Activated T-cell treated with anti-CD3 and anti-CD28 coated beads, Interleukin-2, amount 50 U/mL, for 1 hour (primary cell): ENCODE measurements at places on chromosomes 13 and 19.

- no peak for DNase-seq
These were observed 7.8 kb downstream of the SMARCA4 start for GRCh38 chr19:10968527-10969135.

DNA sequence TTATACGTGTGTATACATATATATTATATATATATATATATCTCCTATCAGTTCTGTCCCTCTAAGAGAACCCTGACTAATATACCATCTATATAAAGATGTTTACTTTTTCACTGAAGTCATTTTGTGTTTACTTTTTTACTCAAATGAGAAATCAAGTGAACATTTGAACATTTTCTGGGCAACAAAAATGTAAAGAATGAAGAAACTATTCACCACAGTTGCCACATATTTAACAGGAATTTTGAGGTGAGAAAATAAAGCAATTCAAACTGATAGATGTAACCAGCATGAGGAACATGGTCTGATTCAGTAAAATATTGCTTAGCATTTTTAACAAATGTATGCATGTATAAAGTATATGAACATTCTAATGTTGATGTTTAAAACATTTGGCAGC is 299.2 kb upstream of the KLHL1 start:
- DNase-seq, result no peak

- DNase-seq, result no peak
These were observed 46.3 kb downstream of the C13orf42 start for GRCh38 chr13:51064753-51065152.

GRCh38 chr19:13850910-13851733 is 25.8 kb upstream of the NANOS3 start:
- DNase-seq, result peak; percentile 80

DNA sequence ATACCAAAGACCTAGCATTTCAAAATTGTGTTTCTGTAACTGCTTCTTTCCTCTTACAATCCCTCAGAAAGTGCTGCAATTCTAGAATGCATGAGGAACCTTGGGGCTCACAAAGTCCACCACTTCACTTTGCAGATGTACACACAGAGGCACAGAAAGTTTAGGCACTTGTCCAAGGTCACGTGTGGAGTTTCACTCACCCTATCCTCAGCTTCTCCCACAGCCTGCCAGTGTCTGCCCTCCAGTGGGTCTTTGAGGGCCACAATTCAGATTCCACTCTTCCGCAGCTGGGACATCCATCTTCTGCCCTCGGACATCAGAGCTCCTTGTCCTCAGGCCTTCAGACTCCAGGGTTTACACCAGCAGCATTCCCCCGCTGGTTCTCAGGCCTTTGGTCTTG is 210.5 kb upstream of the SERP2 start:
- DNase-seq, result no peak

- no peak for DNase-seq
These were observed 2.2 kb downstream of the TJP3 start for GRCh38 chr19:3710265-3710812.

- DNase-seq, result no peak
These were observed 79.2 kb upstream of the POMP start for GRCh38 chr13:28579736-28580135.

DNA sequence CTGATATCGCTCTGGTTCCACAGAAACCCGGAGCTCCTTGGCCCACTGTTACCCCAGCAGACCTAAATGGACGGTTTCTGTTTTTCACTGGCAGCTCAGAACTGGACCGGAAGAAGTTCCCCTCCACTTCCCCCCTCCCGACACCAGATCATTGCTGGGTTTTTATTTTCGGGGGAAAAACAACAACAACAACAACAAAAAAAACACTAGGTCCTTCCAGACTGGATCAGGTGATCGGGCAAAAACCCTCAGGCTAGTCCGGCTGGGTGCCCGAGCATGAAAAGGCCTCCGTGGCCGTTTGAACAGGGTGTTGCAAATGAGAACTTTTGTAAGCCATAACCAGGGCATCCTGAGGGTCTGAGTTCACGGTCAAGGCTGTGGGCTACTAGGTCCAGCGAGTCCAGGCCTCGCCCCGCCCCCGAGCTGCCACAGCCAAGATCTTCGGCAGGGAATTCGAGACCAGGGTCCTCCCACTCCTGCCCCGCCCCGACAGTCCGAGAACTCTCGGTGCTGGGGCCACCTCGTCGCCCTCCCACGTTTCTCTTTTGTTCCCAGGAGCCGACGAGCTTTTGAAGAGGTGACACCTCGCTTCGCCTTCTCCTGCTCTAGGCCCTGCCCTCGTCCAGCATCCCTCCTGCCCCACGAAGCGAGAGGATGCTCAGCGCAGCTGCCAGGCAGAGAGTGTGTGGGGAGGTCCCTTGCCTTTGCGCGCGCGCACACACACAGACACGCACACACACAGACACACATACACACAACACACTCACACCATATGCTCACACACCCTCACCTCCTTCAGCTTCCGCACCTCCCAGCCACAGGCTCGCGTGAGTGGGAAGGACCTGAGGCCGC is 8.8 kb downstream of the ZIC2 start:
- DNase-seq, result peak; percentile 27

DNA sequence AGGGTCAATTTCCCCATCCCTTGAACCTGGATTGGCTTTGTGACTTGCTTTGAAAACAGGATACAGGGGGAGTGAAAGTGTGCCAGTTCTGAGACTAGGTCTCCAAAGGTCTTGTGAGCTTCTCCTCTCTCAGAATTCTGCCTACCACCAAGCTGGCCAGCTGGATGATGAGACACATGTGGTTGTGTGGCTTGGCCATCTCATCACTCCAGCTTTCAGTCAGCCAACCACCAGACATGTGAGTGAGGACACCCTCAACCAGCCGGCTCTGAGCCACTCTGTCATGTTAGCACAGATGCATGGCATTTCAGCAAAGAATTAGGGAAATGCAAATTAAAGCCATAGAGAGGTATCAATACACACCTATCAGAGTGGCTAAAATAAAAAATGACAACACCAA is 29.5 kb downstream of the ENOX1 start:
- no peak for DNase-seq

- DNase-seq, result peak; percentile 45
These were observed at the start of gene BRSK1 for GRCh38 chr19:55283548-55284377. Gene BRSK1, plus strand, starts transcription at chr19:55283997. Its CDS starts 446 bp downstream, at chr19:55284443.

DNA sequence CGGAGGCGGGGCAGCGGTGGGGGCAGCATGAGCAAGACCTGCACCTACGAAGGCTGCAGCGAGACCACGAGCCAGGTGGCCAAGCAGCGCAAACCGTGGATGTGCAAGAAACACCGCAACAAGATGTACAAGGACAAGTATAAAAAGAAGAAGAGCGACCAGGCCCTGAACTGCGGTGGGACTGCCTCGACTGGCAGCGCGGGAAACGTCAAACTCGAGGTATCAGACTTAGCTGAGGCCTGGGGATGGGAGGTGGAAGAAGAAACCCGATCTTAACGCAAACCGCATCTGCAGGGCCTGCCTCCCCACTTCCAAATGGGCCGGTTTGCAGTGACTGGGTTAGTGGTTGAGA is 693 bp downstream of the RFXAP start:
- DNase-seq, result no peak

DNA sequence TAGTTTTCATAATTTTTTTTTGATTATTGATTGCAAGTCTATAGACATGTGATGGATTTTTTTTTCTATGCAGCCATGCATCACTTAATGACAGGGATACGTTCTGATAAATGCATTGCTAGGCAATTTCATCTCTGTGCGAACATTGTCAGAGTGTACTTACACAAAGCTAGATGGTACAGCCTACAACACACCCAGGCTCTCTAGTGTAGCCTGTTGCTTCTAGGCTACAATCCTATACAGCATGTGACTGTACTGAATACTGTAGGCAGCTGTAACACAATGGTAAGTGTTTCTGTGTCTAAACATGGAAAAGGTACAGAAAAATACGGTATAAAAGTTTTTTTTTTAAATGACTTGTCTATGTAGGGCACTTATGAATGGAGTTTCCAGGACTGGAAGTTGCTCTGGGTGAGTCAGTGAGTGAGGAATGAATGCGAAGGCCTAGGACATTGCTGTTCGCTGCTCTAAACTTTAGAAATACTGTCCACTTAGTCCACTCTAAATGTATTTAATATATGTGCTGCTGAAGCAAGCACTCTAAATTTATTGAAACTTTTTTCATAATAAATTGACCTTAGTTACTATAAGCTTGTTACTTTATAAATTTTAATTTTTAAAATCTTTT is 20.3 kb downstream of the SPATA13 start:
- DNase-seq, result no peak

DNA sequence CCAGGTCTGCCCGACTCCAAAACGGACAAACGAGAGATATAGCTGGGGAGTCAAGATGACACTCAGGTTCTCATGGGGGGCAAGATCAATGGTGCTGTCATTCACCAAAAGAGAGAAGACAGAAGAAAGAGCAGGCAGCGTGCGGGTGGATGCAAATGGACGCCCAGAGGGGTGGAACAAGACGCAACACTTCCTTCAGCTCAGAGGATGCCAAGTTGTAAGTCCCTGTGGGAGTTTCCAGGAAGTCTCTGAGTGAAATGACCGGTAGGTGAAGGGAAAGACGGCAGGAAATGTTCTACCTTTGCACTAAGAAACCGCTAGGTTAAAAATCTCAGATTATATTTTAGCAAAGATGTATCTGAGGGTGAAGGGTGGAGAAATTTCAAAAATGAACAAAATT is 26.5 kb downstream of the TUBGCP3 start:
- no peak for DNase-seq

GRCh38 chr13:99572131-99572530 is 70.9 kb downstream of the TM9SF2 start:
- DNase-seq, result no peak

DNA sequence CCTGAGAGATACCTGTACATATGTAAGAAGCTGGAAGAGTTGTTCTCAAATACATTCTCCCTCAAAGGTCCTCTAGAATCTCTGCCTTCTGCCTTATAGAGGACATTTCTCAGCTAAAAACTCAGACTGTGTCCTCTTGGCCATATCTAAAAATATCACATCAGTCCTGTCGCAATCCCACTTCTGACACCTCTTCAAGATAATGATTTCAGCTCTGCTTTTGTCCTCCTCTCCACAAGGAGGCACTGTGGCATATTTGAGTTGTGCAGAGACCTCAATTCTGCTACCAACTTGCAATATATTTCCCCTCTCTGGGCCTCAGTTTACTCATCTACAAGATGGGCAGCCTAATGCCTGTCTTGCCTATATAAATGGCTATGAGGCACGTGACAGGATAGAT is 16.6 kb downstream of the ADAMTS10 start:
- DNase-seq, result no peak

DNA sequence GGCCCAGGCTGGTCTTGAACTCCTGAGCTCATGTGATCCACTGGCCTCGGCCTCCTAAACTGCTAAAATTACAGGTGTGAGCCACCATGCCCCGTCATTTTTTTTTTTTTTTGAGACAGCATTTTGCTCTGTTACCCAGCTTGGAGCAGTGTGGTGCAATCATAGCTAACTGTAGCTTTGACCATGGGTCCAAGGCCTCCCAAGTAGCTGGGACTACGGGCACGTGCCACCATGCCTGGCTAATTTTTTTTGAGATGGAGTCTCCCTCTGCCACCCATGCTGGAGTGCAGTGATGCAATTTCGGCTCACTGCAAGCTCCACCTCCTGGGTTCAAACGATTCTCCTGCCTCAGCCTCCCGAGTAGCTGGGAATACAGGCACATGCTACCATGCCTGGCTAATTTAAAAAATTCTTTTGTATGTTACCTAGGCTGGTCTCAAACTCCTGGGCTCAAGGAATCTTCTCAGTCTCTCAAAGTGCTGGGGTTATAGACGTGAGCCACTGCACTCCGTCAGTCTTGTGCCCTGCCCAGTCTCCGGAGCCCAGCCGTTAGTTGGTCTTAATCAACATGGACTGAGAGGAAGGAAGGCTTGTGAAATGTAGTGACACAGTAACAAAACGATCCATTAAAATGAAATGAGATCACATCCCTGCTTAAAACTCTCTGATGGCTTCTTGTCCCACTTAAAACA is 1.4 kb upstream of the LRG1 start:
- no peak for DNase-seq

- DNase-seq, result no peak
These were observed 185.3 kb downstream of the TBC1D4 start for GRCh38 chr13:75296641-75297040.

GRCh38 chr13:28401303-28402056 is 93.4 kb downstream of the FLT1 start:
- no peak for DNase-seq

DNA sequence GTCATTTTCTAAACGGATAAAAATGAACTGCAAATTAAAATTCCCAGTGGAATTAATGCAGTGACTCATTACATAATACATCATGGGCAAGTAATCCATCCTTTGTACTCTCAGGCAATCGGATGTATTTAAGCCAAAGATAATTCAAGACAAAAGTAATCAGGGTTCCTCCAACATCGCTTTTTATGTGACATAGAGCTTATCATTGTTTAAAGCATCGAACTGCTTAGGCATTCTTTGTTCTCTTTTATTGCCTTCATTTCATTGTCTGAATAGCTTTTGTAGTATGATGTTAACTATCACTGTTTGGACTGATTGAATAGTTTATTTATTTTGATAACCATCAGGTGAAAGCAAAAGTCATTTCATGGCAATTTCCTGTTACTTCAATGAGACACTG is 209.4 kb downstream of the ITGBL1 start:
- DNase-seq, result no peak

DNA sequence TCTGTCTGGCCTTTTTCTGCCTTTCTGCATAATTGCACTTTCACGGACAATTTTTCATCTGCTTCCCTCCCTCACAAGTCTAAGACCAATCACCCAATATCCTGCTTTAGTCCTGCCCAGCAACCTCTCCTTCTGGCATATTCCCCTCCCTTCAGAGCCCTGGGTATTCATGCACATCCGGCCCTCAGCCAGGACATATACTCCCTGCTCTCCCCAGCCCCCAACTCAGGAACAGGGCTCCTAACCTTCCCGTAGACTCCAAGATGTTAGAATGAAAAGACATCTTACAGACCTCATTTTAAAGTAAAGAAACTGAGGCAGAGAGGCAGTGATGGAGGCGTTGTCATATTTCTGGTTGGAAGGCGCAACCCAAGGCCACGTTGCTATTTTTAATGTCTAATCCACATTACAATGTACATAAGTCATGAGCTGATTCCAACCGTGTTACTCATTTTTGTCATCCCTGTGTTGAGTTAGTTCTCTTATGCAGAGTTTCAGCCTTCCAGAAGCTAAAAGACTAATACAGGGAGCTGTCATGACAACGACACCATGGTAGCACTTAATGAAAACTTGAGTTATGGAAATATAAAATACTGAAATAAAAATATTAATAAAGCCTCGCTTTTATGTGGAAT is 209.2 kb downstream of the TSHZ3 start:
- no peak for DNase-seq

- no peak for DNase-seq
These were observed 528.8 kb upstream of the PCDH9 start for GRCh38 chr13:67758975-67759374.

DNA sequence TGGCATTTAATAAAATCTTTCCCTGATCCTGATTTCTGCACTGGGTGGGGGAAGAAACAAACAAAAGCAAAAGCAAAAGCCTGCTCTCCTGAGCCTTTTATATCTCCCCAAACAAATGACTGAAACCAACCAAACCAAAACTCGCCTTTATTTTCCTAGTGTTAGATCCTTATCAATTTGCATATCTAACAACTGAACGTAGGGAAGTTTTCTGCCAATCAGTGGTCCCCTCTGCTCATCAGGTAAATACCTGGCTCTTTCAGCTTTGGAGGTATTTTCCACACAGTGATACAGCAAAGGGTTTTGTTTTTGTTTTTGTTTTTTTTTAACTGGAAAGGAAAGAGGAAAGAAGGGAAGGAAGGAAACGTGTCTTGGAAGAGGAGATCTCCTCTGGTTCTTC is 3.3 kb downstream of the AMER2 start:
- DNase-seq, result no peak
